ENCODE measurements at places on chromosomes 3 and 15. TPM values are rescaled to one million over a fixed set of nuclear protein-coding genes. Genes with fewer than 3 reads are reported as not detected.

Gene SLC2A2
- polyA plus RNA-seq, result 11.7 TPM

Gene ATP11B
- polyA plus RNA-seq, result 55.4 TPM

Gene FBXO45
- 13.7 TPM for polyA plus RNA-seq

Gene ANKRD63
- not detected for polyA plus RNA-seq

Gene GRM2
- 0.51 TPM for polyA plus RNA-seq

Gene LTK
- polyA plus RNA-seq, result 2.2 TPM

Gene GNB4
- polyA plus RNA-seq, result 30.1 TPM

Gene EIF4A2
- 735 TPM for polyA plus RNA-seq

Gene SAXO2
- 8.9 TPM for polyA plus RNA-seq

Gene AADACL2
- not detected for polyA plus RNA-seq

Gene SEMA3G
- 35.3 TPM for polyA plus RNA-seq

Gene CCDC54
- 0.36 TPM for polyA plus RNA-seq

Gene UROC1
- 0.13 TPM for polyA plus RNA-seq

Gene GRAMD2A
- 6.1 TPM for polyA plus RNA-seq

DNA sequence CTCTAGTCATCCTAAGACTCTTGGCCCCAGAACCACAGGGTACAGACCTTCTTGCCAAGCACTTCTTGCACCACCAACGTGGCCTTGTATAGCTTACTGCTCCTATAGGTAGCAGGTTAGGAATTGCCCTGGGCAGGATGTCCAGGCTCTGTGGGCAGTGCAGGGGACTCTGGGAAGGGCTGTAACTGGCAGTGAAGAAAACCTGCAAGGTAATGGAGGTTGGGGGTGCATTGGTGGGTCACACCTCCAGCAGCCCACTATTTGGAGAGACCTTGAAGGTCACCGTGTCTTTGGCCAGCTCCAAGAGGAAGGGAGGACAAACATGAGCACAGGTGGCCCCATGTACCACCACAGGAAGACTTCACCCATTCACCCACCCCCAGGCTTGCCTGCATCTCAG is 21.3 kb upstream of the XYLB start:
- no peak for DNase-seq

GRCh38 chr15:99369196-99369595 is 117.9 kb downstream of the LRRC28 start:
- no peak for DNase-seq

- DNase-seq, result no peak
These were observed 465.9 kb upstream of the TGFBR2 start for GRCh38 chr3:30140356-30141075.

GRCh38 chr3:74920721-74921350 is 306.4 kb upstream of the CNTN3 start:
- DNase-seq, result no peak

DNA sequence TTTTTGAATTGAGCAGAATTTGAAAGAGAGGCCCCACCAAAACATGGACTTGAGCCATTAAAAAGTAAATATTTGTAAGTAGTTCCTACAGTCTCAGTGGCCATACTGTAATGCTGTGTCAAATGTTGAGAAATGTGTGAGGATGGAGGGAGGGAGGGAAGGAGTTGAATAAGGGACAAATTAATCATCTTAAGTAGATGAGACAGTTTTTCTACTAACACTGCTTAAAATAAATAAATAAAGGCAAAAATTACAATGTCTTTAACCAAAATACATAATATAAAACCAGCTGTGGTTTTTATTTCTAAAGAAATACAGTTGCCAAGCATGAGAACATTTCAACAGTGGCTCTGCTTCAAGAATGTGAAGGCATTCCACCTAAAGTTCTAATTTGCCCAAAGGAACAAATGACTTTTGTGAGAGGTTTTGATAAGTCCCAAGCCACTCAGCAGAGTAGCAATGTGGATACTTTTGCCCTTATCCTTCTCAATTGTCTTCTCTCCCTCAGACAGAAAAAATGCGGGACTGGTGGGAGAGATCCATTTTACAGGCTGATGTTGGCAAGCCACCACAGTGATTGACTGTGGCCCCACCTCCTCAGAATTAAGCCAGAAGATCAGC is 427.0 kb upstream of the RARB start:
- DNase-seq, result no peak

- DNase-seq, result no peak
These were observed 45.6 kb downstream of the TLNRD1 start for GRCh38 chr15:81046290-81046689.

GRCh38 chr15:94455297-94455696 is 223.9 kb downstream of the MCTP2 start:
- DNase-seq, result no peak

- no peak for DNase-seq
These were observed 7.7 kb downstream of the POU1F1 start for GRCh38 chr3:87268646-87269211.

- no peak for DNase-seq
These were observed 627.9 kb downstream of the SI start for GRCh38 chr3:164450276-164450905.

- no peak for DNase-seq
These were observed 32.8 kb upstream of the FAM107A start for GRCh38 chr3:58609990-58610389.

- no peak for DNase-seq
These were observed 10.4 kb downstream of the NR2F2 start for GRCh38 chr15:96340598-96341512.

GRCh38 chr3:32303399-32303747 is 64.9 kb downstream of the CMTM8 start:
- no peak for DNase-seq

DNA sequence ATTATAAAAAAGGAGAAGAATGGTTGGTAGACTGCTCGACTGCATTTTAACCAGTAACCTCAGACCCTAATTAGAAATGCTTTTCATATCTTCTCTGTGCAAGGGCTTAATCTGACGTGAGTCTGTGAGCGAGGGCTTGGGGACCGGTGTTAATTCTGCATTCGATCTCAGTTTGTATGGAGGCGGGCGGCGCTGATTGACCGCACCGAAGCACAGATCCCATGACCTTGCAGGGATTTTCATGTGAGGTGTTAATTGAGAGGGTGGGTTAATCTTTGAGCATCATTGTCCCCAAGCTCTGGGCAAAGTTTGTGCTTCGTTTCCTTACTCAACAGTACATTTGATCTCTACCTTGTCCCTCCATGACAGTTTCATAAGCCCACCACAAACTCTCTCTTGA is 250.9 kb downstream of the NR2F2 start:
- no peak for DNase-seq

DNA sequence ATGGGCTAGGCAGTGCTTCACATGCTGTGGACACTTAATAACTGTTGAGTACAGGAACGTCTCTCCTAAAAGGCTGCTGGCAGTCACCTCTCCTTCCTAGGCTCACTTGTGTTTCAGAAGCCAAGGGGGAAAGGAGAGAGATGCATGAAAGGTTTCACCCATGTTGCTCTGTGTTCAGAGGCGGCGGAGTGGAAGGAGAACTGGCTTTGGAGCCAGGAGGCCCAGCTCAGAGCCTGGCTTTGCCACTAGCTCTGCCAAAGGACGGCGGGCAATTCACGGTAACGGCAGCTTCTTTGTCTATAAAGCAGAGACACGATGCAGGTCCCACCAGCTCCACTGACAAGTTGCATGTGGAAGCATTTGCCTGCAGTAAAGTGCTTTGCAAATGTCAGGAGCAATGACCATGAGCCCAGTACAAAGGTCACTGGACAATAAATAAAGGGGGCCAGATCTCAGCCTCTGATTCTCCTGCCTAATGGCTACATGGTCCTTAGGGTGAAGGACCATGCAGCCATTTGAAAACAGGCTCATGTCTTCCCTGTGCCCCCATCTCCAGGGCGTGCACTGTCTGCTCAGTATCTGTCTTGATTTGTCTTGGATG is 171.7 kb upstream of the TLE3 start:
- no peak for DNase-seq

DNA sequence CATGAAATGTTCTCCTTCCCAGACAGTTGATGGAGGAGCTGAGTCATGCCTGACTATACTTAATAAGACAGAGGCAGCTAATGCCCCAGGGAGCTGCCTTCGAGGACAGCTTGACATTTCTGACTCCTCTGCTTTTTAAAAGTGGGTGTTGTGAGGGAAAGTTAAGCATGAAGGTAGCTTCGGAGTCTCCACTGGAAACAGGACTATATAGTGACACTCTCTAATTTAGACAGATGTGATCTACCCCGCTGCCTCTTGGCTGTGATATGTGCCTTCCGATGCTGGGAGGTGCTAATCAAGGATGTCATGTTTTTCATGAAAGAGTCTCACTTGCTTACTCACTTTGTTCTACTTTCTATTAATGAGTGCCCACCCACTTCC is 72.7 kb downstream of the IL1RAP start:
- DNase-seq, result no peak

- no peak for DNase-seq
These were observed 90.5 kb upstream of the DGKG start for GRCh38 chr3:186452517-186452916.

GRCh38 chr3:154786724-154787123 is 293.4 kb upstream of the MME start:
- DNase-seq, result no peak

- no peak for DNase-seq
These were observed 90.6 kb upstream of the SNTN start for GRCh38 chr3:63561879-63562278.

- no peak for DNase-seq
These were observed 221.1 kb upstream of the TLE3 start for GRCh38 chr15:70318594-70319465.

DNA sequence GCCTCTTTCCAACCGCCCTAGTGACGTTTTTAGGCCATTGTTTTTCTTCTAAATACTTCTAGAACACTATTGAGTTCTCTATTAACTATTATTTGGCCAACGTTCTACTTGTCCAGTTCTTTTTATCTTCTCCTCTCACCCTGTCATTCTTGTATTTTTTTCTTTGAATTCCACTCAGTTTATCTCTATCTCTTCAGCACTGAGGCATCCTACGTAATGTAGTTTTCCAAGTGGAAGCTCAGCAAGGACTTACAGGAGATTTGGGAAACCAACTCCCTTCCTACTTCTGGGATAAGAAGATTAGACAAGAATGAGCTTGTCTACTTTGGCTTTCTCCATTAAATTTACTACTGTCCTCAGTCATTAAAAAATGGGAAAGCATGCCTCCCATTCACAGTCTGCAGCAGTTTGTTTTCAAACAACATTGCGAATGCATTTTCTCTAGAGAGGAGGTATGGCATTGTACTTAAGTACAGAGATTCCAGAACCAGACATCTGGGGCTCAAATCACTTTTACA is 21.3 kb upstream of the NR2F2 start:
- DNase-seq, result no peak

DNA sequence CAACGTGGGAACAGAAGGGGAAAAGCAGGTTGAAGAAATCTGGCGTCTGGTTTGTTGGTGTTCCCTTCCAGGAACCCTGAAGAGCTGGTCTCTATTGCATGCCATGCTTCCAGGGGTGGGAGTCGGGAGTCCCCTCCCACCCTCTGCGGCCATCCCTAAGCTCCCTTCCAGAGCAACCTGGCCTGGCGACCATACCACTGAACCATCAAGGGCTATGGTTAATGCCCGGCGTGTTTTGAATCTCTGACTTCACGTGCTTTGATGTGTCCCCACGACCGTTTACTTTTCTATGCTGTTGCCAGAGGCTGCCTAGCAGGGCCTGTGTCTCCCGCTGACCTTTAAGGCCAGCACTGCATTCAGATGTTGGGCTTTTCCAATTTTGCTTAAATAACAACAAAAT is 696 bp upstream of the SNRK start:
- DNase-seq, result no peak

- DNase-seq, result no peak
These were observed 85.3 kb upstream of the MYZAP start for GRCh38 chr15:57506422-57506821.
